ENCODE measurements at places on chromosomes 7 and 10.

DNA sequence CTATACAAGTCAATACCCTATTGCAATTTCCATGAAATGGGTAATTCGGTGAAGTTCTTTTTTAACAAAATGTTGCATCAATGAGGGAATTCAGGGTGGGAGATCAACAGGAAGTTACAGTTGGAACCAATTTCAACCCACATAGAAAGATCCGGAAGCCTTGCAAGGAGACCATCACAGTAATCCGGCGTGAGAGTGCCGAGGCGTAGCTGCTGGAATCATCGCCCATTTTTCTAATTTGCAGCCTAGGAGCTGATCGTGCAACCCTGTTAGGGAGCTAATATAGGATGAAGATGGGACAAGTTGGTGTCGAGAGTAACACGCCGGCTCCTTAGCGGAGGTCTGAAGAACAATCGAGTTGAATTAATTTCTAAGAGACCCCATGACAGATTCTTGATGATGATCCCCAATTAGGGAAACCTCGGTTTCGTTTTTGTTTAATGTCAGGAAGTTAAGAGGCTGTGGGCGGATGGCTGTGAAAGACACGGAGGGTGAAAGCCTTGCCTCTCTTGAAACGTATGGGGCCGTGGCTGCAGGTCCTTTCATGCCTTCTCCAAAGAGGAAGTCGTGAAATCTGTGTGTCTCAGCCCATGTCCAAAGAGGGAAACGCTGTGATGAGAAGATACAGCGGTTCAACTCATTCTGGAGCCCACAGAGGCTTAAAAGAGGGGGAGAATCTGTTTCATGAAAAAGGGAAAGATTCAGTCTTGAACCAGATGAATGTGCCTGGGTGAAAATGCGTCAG lies 51.2 kb upstream of the CARD11 start:
- DNase-seq: no peak

DNA sequence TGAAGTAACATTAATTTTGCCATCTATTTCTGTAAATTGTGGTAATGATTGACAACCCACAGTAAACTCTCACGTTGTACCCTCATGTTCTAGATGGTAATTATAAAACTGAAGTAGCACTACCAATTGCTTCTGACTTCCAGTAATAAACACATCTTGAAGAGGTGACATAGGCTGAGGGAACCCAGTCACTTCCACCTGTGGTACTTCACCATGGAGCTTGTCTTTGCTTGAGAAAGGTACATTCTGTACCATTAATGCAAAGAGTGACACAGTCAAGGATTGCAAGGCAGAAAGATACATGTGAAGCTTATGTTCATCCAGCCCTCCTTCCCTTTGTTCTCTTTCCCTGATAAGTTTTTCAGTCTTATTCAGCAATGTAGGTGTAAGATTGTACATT lies 11.2 kb downstream of the CAPZA2 start:
- DNase-seq: peak; percentile 9

DNA sequence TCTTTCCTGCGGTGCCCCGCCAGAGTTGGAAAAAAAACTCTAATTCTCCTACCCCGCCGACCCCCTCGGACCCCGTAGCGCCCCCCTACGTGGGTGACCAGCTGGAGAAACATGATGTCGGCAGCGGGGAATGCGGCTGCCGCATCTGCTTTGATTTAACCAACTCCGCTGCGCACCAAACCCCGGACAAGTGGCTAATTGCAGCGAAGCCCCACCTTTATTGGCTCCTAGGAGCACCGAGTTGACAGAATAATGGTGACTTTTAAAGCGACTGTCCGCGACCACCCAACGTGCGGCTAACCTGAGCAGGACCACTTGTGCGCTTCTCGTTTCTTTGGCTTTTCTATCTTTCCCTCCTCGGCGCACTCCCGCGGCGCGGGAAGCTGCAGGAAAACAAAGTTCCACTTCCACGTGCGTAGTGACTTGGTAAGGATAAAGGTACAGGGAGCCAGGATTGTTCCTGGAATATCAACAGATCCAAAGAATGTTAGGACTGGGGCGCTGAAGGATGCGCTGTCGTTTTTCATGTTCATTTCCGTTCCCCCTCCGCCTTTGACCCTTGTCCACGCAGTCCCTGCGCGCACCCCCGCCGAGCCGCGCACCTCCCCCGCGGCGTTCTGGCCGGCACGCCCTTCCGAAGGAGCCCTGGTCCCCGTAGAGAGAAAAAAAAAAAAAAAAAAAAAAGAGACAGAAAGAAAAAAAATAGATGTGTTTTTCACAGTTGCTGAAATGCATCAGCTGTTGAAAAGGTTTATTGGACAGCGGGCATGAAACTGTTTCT lies 1.4 kb downstream of the WNT16 start:
- DNase-seq: peak; percentile 31

DNA sequence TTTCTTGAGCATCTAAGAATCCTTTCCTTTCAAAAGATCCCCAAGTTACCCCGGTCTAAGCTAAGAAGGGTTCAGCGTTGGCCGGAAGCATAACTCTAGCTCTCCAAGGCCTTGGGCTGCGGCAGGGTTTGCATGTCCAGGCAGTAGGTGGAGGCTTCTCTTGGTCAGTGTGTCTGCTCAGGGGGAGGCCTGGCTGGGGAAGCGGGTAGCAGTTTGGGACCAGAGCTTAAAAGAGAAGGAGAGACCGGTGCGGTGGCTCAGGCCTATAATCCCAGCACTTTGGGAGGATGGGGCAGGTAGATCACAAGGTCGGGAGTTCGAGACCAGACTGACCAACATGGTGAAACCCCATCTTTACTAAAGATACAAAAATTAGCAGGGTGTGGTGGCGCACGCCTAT lies 226.3 kb downstream of the MGMT start:
- DNase-seq: no peak

GRCh38 chr7:102080019-102080433 lies 206.6 kb upstream of the SH2B2 start:
- DNase-seq: no peak

DNA sequence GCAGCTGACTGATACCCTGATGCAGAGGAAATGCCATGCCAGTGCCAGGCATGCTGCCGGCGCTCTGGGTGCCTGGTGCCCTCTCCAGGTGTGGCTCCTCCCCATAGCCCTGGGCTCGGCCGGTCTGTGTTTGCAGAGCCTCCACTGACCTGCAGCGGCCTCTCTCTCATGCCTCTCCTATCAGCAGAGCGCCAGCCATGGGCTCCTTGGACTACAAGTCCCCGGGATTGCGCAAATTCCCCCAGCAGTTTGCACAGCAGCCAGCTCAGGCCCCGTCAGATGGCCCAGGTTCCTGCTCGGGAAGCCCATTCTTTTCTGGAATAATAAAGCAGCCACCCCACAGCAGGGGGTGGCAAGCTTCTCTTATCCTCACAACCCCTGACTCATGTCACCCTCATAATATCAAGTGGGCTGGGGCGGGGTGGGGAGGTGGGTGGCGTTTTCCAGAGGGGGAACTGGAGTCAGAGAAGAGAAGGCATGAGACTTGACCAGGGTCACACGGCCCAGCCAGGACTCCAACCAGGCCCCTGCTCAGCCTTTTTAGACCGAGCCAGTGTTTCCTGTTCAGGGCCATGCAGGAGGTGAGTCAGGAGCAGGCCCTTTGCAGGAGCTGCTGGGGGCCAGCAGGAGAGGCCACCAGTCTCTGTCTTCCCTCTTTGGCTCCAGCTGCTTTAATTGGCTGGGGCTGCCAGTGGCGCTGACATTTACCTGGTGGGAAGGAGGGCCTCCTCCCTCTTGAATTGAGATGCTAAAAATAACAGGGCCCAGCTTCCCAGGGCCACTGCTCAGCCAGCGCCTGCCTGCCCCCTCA lies 58.6 kb downstream of the ZMIZ1 start:
- peak; percentile 77 for DNase-seq

GRCh38 chr10:78222096-78222790 lies 188.6 kb downstream of the RPS24 start:
- no peak for DNase-seq

- DNase-seq: no peak
These were observed 100.2 kb upstream of the MPP7 start for GRCh38 chr10:28403090-28403489.

GRCh38 chr10:68981074-68981473 lies 7.5 kb upstream of the KIFBP start:
- no peak for DNase-seq

GRCh38 chr7:138752518-138753149 lies 45.2 kb upstream of the TMEM213 start:
- no peak for DNase-seq

GRCh38 chr7:36291387-36292316 lies 98.0 kb upstream of the ANLN start:
- DNase-seq: peak; percentile 95

GRCh38 chr7:74226633-74227032 lies 16.8 kb downstream of the LAT2 start:
- no peak for DNase-seq

- DNase-seq: no peak
These were observed 108.8 kb downstream of the NPY start for GRCh38 chr7:24392774-24393173.
